DMS 273 treated with DMSO at 0.1 percent for 48 hours (cell line): ENCODE measurements at places on chromosomes 1 and 21.

DNA sequence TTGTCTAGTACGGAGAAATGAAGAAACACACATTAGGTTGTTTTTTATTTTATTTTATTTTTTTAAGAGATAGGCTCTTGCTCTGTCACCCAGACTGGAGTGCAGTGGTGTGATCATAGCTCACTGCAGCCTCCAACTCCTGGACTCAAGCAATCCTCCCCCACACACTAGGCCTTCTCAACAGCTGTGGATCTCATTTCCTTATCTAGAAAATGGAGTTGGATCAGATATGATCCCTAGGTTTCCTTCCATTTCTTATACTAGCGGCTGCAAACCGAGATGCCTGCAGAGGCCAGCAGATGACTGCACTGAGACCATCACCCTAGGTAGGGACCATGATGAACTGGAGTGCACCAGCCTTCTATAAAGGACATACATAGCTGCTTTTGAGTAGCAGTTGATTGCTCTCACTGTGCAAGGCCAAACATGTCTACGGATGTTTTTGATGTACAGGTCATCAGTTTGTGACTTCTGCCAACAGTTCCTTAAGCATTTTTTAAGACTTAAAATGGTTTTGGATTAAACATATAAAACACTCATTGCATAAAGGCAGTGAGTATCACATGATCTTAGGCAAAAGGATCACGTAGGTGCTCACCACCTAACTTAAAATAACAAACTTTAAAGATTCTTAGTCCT is 11.4 kb upstream of the KLHL12 start:
- DNase-seq, result no peak

- DNase-seq, result no peak
These were observed 10.5 kb upstream of the LRRC8D start for GRCh38 chr1:89810302-89810701.

DNA sequence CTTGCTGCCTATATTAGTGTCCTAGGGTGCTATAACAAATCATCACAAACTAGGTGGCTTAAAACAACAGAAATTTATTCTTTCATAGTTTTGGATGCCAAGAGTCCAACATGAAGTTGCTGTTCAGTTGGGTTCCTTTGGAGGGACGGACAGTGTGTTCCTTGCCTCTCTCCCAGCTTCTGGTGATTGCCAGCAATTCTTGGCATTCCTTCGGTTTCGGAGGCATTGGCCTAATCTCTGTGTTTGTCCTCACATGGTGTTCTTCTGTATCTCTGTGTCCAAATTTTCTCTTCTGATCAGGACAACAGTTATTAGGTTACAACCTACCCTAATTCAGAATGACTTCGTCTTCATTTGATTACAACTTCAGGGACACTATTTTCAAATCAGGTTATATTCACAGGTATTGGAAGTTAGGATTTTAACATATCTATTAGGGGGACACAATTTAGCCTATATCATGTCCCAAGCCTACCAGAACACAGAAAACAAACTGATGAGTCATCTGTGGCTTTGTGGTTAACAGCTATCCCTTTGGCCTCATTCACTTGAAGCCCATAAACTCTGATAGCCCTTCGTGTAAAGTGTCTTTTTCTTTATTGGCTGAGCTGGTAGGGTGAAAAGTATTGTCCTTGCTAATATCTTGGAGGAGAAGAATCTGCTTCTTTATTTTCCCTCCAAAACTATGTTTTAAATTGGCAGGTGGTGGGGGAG is 83.2 kb upstream of the PAPPA2 start:
- no peak for DNase-seq

GRCh38 chr1:108845991-108846390 is 10.9 kb downstream of the AKNAD1 start:
- DNase-seq, result no peak

DNA sequence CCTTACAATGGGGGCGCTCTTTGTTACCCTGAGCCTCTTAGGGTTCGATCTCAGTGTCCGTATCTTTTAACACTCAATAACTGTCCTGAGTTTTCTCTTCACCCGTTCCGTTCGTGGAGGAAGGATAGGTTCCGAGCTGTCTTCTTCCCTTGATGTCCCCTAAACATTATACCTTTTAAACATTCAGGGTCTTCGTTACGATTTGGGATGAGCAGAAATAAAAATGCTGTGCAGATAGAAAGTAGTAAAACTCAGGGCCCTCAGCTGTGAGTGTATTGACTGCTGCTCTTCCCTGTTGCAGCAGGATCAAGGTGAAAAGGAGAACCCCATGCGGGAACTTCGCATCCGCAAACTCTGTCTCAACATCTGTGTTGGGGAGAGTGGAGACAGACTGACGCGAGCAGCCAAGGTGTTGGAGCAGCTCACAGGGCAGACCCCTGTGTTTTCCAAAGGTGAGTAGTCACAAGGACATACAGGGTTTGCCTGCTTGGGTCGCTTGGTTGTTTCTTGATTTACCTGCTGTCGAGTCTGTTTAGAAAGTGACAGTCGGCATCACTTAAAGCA is 784 bp downstream of the RPL11 start:
- no peak for DNase-seq

GRCh38 chr1:186865253-186865652 is 36.5 kb downstream of the PLA2G4A start:
- no peak for DNase-seq
